Endothelial cell (in vitro differentiated cells): ENCODE measurements at places on chromosomes 13 and 19.

DNA sequence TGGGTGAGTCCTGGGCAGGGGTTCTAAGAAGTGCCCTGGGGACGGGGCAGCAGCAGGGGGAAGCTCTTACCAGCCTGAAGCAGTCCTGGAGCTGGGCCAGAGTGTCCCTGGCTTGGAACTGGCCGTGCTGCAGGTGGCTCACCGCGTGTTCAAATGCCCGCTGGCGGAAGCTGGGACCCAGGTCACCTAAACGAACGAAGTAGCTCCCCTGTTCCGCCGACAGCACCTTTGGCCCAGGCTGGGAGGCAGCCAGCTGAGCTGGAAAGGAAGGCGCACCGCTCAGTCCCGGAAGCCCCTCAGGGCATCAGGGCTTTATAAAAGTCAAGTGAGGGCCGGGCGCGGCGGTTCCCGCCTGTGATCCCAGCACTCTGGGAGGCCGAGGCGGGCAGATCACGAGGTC lies 9.6 kb downstream of the PLIN4 start:
- no peak for DNase-seq

GRCh38 chr13:113405481-113406300 lies 41.8 kb upstream of the GRTP1 start:
- no peak for DNase-seq

DNA sequence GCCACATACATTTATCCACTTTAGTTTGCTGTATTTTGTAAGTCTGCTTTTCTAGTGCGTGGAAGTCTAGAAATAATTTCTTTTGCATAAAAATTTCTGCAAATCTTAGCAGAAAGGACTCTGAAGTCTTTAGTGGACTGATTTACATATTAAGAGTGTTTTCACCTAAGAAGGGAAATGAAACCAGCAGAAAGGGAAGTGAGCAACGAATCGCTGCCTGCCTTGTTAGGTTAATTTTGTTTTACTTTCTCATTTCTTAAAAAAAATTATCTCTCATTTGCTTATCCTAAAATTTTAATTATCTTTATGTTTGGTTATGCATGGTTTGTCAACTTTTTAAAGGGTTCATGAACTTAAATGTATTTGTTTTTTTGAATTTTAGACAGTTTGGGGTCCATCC lies 767 bp upstream of the GPR18 start:
- no peak for DNase-seq

DNA sequence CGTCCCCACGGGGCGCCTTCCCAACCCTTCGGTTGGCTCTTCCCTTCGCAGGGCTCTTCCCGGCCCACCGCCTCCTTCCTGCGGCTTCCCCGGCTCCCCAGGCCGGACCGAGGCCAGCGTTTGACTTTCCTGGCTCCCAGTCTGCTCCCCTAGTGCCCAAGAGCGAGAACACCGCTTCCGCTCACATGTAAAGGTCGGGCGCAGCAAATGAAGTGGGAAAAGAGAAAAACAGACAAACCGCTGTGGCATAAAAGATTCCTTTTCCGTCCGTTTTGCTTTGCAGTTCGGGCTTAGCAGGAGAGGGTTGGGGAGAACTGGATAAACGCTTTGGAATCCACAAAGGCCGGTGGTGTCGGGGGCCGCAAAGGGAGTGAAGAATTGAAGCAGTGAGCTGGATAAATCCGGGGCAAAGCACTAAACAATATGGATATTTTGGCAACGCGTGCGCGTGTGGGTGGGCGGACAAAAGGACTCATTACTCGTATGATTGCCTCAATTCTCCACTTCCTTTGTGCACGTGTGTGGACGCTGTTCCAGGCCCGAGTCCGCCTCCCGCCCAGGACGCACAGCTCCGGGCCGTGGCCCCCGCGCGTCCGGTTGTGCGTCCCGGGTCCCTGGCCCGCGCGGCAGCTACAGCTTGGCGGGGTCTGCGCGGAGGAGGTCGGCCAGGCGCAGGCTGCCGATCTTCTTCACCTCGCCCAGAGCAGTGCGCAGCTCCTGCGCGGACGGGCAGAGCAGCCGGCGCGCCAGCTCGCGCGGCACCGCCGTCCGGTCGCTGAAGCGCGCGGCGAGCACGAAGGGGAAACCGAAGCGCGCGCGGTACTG lies 8.6 kb upstream of the CDX2 start:
- no peak for DNase-seq

DNA sequence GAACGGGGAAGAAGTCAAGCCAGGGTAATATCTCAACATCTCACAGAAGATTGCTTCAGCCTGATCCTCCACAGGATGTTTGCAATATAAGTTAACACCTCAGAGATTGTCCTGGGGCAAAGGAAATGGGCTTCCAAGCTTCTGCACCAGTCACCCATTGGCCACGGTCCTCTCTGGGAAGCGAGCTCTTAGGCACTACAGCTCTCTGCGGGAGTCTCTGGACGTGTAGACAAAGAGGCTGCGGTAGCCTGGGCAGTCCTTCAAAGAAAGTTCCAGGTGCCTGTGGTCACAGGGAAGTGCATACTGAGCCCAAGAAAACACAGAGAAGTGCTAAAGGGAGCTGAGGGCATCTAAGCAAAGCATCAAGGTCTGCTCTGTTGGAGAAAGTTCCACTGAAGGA lies 805.7 kb downstream of the DIAPH3 start:
- no peak for DNase-seq

GRCh38 chr19:31671411-31672035 lies 322.3 kb upstream of the TSHZ3 start:
- DNase-seq: no peak

DNA sequence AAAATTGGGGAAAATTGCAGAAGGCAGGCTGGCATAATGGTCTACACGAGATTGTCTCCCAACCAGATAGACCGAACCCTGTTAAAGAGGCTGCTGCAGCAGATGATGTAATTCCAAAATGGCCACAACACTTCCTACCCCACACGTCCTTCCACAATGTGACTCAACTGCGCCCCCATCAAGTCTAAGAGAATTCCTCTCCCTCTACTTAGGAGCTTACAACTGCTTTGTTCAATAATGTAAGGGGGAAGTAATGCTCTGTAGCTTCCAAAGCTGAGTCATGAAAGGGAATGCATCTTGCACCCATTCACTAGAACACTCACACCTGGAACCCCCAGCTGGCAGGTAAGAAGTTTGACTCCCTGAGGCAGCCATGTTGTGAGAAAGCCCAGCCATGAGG lies 117.8 kb upstream of the IRS2 start:
- DNase-seq: no peak

- no peak for DNase-seq
Observed at GRCh38 chr19:2743099-2743498, 3.3 kb upstream of the SLC39A3 start.

DNA sequence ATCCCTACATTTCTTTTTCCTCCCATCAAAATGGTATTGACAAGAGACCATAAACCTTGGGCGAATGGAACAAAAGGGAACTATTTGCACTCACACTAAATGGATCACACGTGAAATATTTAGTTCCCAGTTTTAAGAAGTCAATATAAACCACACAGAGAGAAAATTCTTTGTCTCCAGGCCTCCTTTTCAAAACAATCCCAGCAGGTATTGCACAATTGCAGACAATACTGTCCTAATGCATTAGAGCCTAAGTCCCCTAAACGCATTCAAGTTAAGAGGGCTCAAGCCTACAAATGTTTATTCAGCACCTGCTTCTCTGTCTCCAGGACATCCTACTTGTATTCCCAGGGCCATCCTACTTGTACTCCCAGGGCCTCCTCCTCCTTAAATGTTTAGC lies 1.3 kb upstream of the B3GLCT start:
- no peak for DNase-seq

DNA sequence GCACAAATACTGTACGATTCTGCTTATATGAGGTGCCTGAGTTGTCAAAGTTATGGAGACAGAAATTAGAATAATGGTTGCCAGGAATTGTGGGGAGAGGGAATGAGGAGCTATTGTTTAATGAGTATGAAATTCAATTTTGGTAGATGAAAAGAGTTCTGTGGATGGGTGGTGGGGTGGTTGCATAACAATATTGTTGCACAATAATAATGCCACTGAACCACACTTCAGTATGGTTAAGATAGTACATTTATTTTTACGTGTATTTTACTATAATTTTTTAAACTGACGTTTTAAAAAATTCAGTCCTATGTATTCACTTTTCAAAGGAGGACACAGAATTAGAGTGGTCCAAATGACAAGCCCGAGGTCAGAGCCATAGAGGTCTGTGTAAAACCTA lies 1.8 kb upstream of the OXGR1 start:
- no peak for DNase-seq

DNA sequence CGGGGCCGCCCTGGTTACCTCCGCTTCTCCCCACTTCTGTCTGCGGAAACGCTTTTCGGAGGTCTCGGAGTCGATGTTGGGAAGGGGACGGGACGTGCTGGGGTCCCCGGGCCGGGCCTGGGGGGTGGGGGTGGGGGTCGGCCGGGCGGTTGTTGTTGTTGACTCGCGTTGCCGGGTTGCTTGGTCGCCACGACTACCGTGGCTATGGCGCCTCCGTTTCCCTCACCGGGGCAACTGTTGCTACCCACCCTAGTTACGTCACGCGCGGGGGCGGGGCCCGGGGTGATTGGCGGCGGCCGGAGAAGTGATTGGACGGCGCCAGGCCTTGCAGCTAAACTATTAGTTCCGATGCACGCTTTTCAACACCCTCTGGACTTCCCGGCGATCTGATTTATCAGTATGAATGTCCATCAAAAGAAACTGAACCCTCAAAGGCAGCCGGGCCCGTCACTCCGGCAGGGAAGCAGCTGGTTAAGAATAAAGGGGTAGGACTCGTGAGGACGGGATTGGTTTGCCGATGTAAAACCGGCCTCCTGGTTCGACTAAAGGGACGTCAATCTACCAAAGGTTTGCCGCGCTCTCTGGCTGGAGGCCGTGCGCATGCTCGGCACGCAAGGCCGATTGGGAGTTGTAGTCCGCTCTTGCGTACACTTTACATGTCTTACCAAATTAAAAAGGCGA lies at the start of gene RFX1:
TSS of gene RFX1 (minus strand) at position 236 of the 681 bp plus-strand sequence. CDS start 12,477 bp downstream, outside the sequence.
- DNase-seq: peak; percentile 100

- no peak for DNase-seq
Observed at GRCh38 chr13:95226050-95226449, 75.2 kb downstream of the ABCC4 start.

DNA sequence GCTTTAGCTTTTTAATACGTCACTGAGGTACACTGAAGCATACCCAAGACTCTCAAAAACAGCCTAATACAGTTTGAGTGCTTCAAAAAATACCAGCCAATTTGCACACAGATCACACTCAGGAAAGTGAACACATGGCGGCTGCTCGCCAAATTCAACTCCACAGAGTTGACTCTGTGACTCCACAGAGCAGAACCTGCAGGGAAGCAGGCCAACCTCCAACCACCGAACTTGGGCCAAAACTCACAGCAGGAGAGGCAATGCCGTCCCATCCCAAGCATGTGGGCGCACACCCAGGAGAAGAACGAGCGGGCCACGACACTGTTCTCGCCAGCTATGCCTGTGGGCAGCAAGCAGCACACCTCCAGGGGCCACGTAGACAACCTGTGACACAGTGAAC lies 21.1 kb downstream of the ELL start:
- no peak for DNase-seq

DNA sequence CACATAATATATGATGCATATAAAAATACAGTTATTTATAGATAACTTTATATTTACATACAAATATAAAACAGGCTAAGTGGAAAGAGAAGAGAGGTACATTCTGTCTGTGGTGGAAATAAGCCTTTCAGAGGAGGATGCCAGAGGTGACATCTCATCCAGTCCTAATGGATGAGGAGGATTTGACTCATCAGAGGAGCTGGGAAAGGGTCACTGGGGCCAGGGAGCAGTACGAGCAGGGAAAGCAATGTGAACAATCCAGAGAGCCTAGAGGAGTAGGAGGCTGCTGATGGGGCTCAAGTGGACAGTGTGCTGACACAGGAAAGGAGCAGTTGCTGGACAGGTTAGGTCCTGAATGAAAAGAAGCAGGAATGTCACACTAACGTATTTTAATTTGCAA lies 18.6 kb downstream of the NALCN start:
- no peak for DNase-seq
